Heart right ventricle (tissue), 16 donors: ENCODE measurements at places on chromosomes 6 and 20.
A peak's percentile ranks its signal among the peaks of the same experiment; 100 is the strongest.

DNA sequence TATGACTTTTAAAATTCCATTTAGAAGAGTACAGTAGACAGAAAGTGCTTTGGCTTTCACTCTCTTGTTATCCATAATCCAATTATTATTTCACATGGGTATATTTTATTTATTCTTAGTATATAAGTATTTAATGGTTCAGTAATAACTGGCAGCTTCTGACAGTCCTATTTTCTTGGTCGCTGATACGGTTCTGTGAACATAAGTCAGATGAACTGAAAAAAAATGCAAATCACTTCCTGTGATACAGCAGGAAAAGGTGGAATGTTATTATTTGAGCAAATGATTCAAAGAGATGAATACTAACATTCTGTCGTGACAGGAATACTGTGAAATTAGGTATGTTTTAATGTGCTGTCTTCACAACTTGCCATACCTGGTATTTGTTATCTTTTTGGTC, 132.3 kb downstream of the ARHGAP18 start:
- DNase-seq: no peak

- no peak for DNase-seq
Measured at GRCh38 chr6:89145091-89145955, 532 bp upstream of the PM20D2 start.

GRCh38 chr20:12715371-12715770, 293.4 kb upstream of the SPTLC3 start:
- DNase-seq: no peak

- no peak for DNase-seq
Measured at GRCh38 chr6:82381278-82381677, 17.7 kb downstream of the TPBG start.

DNA sequence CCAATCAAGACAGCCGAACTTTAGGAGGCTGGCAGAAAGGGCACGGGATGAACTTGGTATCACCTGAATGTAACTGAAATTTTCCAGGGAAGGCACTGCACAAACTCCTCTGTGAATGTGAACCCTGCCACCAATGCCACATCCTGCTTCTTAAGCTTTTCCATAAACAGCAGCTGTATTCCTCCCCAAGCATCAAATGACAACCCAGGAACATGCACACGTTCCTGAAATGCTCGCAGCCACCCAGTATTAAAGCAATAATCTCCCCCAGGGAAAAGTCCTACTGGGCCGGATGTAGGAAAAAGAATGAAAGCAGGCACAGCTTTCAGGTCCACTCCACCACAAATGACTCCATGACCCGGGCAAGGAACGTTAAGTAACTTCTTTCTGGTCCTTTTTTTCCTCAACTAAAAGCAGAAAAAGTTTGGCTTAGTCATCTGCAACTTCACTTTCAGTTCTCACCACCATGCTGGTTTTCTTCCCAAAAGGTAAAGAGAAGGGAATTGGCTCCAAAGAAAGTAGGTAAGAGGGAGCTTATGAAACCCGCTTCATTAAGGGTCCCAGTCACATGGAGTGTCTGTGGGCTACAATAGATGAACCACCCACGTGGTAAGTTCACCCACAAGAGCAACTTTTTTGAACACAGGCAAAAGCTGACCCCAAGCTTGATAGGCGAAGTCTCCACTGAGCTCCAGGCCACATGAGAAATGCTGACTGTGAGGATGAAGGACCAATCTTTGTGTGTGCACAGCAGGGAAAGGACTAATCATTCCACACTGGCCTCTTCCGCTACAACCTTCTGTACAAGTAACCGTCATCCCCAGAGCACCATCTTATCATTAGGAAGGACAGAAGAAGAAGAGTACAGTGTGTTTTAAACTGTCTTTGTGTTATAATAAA, 90.1 kb downstream of the HIVEP2 start:
- DNase-seq: no peak

DNA sequence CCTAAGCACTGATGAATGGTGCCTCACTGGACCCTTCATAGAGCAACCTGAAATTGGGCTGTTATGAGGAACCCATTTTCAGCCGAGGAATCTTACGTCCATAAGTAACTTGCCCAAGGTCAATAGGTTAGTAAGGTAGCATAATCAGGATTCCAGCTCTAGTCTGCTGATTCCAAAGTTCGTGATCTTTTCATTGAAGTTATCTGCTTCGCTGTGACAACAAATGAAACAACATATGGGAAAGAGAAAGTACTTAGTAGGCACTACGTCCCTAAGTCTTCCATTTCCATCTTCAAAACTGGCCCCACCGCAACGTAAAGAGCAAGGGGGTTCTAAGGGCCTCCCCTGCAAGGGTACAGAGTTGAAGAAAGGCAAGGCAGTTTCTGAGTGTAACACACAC, 49.5 kb downstream of the MYLIP start:
- DNase-seq: no peak

DNA sequence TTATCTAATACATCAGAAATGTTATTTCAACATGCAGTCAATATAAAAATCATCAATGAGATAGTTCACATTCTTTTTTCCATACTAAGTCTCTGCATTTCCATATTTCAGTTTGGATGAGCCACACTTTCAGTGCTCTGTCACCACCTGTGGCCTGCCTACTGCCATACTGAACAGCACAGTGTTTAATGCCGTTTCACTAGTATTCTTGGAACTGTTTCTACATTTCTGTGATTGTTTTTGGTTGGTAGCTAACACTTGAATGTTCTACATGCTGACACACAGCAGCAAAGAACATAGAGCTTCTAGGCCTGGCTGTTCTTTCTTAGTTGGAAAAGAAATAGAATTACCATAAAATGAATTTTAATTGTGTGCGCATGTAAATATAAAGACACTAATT, 61.4 kb upstream of the KIF25 start:
- DNase-seq: no peak

DNA sequence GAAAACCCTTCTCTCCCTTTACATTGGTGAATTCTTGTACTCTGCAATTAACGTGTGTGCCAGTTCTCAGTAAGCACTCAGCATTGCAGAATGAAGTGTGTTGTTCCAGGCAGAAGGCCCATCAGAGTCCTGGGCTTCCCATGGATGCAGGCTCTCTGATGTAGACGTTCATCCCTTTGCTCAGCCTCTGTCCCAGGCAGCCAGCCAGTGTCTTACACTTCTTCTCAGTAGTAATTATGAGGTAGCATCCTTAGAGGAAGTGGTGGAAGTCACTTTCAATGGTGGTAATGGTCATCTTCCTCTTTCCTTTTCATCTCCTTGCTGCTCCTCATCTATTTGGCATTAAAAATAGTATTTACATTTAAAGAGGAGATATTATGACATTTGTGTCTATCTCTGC, 66.7 kb upstream of the FYN start:
- no peak for DNase-seq

GRCh38 chr20:24981790-24982189, 10.8 kb downstream of the APMAP start:
- DNase-seq: peak; percentile 48

DNA sequence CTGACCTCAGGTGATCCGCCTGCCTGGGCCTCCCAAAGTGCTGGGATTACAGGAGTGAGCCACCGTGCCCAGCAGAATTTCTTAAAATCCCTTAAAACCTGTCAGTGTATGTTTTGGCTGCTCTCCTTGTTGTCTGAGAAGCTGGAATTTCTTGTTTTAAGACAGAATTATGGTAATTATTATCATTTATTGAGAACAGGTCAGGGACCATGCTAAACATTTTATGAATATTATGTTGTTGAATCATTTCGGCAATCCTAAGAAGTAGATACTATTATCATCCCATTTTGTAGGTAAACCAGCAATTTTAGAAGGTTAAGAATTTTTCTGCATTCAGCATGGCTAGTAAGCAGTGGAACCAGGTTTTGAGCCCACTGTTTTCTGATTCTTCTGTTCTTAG, 86.1 kb upstream of the AKIRIN2 start:
- DNase-seq: no peak

DNA sequence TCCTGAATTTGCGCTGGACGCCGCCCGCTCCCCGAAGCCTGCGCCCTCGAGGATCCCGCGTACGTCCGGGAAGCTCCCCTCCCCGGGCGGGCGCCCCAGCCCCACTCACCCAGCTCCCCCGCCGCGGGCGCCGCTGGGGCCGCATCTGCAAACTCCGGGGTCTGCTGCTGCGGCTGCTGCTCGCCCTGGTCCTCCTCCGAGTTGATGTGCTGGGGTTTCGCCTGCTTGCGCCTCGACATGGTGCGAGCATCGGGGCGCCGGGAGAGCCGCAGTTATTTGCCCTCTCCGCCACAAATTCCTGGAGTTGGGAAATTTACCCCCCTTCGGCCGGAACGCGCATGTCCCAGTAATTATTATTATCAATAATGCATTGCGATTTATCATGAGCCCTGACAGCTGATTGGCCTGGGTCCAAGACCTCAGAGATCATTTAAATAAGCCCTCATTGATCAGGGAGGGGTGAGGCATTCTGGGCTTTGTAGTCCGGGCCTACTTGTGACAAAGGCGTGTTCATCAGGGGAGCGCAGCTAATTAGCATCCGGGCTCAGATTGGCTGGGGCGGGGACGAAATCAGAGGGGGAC, at the start of gene SALL4:
Gene SALL4, minus strand, starts transcription at position 352 of the 582 bp plus-strand sequence. Its CDS starts 113 bp downstream, at position 239.
- no peak for DNase-seq

GRCh38 chr6:167452338-167453081, 127.6 kb downstream of the TTLL2 start:
- no peak for DNase-seq

- DNase-seq: no peak
Measured at GRCh38 chr6:4587171-4587570, 189.0 kb upstream of the CDYL start.

DNA sequence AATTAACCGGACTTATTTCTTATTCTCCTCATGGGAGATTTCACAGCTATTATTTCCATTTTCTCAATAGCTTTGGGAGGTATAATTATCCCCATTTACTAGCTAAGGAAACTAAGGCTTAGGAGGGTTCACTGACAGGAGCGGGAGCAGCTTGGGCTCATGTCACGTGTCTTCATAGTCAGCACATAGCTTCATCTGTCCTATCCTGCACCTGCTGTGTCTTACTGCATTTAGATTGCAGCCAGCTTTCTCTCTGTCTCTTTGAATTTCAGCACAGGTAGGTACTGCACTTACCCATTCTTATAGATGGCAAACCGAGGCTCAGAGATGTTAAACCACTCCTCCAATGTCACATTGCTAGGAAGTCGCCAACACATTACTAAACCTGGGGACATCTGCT, 839.9 kb downstream of the MAFB start:
- no peak for DNase-seq

DNA sequence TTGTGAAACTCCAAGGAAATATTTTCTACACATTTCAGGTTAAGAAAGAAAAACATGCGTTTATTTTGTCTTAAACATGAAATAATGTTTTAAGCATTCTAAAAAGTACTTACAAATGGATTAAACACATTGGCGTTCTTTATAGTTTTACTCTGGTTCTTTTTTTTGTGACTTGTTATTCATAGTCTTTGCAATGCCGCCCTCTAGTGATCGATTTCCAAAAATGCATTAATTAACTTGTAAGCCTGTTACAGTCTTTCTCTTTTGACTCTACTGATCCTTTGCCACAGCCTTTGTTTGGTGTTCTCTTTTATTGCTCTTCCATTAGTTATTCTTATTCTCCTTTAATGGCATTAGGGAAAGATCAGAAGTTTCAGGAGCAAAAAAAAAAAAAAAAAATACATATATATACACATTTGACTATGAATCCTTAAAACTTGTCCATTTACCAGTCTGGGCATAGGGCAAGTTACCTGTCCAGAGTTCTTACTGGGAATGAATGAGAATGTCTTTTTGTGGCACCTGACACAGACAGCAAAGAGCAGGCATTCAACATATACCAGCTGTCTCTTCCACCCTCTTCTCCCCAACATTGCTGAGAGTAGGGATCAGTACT, 59.9 kb downstream of the MACROD2 start:
- no peak for DNase-seq

GRCh38 chr20:6663751-6664388, 103.6 kb upstream of the BMP2 start:
- DNase-seq: no peak

DNA sequence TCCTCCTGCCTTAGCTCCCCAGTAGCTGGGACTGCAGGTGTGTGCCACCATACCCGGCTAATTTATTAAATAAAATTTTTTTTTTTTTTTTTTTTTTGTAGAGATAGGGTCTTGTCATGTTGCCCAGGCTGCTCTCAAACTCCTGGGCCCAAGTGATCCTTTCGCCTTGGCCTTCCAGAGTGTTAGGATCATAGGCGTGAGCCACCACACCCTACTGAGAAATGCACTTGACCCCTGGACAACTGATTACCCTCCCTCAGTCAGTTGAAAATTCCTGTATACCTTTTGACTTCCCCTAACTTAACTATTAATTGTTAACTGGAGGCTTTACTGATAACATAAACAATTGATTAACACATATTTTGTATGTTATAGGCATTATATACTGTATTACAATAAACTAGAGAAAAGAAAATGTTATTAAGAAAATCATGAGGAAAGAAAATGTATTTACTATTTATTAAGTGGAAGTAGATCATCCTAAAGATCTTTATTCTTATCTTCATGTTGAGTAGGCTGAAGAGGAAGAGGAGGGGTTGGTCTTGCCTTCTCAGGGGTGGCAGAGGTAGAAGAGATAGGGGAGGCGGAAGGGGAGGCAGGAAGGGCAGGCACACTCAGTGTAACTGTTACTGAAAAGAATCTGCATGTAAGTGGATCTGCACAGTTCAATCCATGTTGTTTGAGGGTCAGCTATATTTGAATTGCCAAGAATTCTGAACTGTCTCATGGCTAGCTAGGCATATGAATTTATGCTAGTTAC, 104.3 kb downstream of the FARS2 start:
- no peak for DNase-seq

DNA sequence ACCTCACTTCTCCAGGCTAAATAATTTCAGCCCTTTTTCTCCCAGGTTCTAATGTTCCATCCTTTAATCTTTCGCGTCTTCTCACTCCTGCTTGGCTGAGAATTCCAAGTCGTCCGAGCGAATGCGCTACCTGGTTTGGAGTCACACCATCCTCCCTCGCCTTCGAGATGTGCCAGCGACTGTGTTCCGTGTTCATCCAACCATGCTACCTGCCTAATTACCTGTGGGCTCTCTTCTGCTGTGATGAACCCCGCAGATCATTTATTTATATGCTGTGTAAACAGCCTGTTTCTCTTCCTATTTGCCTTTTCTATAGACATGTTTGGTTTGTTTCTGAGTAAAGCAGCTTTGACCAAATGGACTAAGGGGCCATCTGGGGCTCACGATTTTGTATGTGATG, 83.5 kb upstream of the TMEM181 start:
- DNase-seq: no peak

- no peak for DNase-seq
Measured at GRCh38 chr6:38527371-38527770, 112.4 kb downstream of the BTBD9 start.

GRCh38 chr6:138443979-138444378, 40.0 kb downstream of the HEBP2 start:
- DNase-seq: no peak

- no peak for DNase-seq
Measured at GRCh38 chr20:10621149-10621548, 52.6 kb downstream of the JAG1 start.

DNA sequence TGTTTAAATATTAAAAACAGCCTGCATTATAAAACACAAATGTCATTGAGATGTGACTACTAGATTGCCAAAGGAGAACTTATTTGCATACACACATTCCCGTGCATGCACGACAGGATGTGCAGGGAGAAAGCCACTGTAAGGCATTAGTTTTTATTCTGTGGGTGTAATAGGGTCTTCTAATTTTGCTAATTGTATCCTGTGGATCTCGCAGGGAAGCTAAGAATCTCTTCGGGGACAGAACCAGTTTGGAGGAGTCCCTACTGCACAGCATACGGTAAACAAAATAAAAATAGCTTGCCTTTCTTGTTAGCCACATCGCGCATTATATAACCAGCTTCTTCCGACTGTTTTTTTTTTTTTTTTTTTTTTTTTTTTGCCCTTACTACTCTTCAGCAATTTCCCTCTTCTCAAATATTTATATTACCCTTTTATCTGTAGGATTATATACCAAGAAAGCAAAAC, 2.0 kb downstream of the ATXN1 start:
- DNase-seq: no peak
